ENCODE measurements at places on chromosomes 4 and X.

DNA sequence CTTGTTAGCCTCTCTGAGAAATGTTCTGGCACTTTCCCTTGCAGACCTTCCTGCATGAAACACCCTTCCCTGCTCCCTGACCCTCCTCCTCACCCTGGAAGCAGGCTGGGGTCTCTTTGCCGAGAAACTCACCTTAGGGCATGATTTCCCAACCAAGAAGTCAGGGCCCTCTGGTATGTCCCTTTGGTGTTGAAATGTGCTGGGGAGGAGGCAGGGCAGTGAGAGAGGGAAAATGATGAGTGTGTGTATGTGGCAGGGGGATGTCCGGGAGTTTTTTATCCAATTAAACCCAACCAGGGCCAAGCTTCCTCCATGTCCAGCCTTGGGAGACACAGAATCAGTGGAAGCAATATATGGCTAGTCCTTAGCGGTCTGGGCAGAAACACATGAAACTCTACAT lies 5.1 kb downstream of the ELF4 start:
- DNase-seq: no peak

GRCh38 chr4:101555341-101555880 lies 208.1 kb upstream of the PPP3CA start:
- no peak for DNase-seq

GRCh38 chr4:139587446-139587845 lies 31.4 kb upstream of the SETD7 start:
- DNase-seq: no peak

DNA sequence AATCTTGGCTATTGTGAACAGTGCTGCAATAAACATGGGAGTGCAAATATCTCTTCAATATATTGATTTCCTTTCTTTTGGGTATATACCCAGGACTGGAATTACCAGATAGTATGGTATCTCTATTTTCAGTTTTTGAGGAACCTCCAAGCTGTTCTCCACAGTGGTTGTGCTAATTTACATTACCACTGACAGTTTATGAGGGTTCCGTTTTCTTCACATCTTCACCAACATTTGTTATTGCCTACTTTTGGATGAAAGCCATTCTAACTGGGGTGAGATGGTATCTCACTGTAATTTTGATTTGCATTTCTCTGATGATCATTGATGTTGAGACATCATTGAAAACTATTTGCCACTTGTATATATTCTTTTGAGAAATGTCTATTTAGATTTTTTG lies 79.6 kb upstream of the ZNF827 start:
- no peak for DNase-seq

- no peak for DNase-seq
These were observed 32.0 kb upstream of the MTMR8 start for GRCh38 chrX:64427281-64427680.

DNA sequence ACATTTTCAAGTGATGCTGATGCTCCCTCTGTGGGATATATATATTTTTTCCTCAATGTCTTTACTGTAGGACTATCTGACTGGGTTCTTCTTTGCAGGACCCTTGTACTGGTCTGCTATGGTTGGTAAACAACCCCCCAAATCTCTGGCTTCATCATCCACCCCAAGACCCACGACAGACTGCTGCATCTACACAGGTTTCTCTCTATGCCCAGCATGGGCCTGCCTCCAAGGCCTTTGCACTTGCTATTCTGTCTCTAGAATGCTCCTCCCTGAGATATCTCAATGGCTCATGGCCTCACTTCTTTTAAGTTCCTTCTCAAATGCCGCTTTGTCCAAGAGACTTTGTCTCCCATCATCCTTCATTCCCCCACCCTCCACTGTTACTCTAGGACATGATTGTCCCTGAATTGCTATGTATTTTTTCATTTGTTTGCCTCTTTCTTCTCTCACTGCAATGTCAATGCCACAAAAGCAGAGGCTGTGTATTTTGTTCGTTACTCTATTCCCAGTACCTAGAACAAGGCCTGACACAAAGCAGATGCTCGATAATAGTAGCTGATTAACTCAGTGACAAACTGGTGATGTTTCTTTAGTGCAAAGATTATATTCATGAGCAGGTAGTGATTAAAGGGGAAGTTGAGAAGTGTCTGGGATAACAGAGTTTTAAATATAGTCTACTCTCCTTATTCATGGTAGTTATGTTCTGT lies 6.6 kb downstream of the EVC start:
- DNase-seq: no peak

GRCh38 chrX:150162141-150162540 lies 201.0 kb upstream of the MAMLD1 start:
- no peak for DNase-seq

- no peak for DNase-seq
These were observed 1742.8 kb downstream of the PCDH7 start for GRCh38 chr4:32462944-32463343.

GRCh38 chr4:52483186-52483890 lies 175.8 kb downstream of the USP46 start:
- no peak for DNase-seq

DNA sequence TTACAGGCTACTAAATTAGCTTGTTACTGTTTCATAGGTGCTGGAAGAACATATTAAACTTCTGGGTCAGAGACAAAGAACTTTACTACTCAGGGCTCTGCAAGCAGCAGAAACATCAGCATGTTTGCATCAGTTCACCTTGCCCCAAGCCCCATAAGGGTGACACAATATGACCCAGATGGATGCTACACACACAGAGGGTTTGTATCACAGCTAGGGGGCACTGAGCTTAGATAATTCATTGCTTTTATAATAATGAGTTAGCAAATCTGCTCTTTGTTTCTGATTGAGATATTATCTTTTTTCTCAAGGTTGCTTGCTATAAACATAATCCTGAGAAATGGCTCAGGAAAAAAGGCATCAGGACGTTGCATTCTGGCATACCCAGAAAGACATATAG lies 4.8 kb upstream of the SYNPO2 start:
- DNase-seq: no peak

DNA sequence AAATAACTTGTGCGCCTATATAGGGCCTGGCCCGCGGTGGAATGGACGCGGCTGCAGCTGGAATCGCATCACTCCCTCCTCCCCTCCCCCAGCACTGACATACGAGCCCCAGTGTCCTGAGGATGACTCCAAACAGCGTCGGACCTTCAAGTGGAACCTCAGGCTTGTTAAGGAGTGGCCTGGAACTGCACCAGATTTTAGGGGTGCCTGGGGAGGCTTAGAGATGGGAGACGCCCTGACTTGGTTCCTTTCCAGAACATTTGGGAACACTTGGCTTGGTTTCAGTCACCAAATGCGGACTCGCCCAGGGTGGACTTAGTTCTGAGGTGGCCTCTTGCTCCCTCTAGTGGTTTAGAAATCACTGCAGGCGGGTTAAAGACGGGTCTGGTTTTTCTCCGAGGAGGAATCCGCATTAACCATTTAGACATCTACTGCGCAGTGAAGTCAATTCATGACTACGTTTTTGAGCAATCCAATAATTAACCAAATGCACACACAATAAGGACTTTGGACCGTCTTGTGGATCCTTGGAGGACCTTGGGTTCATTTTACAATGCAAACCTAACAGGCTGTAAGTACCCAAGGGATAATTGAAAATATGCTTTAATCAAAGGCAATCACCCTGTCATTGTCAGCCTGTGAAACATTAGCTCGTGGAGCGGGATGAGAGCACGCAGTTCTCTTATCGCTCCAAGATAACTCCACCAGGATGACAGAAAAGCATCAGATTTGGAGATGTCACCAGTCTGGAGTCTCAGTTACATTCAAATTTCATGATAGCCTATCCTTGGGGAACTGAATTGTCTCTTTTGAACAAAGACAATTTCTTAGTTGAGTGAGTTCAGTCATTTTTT lies 11.2 kb upstream of the PDGFRA start:
- peak; percentile 57 for DNase-seq

DNA sequence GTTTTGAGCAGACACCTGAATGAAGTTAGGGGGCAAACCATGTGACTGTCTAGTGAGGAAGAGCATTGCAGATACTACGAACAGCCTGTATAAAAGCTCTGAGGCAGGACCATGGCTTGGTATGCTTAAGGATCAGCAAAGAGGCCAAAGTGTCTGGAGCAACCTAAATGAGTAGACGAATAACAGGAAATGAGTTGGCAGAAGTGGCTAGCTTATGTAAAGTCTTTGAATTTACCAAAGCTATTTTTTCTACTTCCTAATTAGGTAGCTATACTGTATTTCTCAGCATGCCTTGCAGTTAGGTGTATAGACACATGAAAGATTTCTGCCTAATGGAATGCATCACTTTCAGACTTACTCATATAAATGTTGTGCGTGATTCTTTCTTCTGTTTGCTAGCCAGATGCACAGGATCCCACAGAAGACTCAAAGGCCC lies 9.3 kb upstream of the GPRIN3 start:
- DNase-seq: peak; percentile 36

DNA sequence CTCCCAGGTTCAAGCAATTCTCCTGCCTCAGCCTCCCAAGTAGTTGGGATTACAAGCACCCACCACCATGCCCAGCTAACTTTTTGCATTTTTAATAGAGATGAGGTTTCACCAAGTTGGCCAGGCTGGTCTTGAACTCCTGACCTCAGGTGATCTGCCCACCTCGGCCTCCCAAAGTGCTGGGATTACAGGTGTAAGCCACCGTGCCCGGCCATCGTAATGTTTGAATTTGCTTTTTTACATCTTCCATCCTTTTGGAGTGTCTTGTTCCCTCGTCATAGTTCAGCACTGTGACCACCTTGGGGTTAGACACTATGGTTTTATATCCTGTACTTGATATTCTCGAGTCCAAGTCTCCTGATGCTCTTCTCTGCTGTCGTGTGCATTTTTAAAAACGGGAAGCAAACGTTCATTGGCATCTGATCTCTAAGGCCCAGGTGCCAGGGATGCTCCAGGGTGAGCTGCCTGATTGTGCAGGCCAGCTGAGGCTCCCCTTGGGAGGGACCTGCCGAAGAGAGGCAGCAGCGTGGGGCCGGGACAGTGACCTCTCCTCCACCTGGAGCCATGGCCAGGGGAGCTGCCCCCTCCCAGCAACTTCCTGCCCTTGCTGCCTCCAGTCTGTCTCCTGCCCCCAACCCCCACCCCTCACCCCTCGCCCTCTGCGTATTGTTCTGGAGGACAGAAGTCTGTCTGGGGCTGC lies 16.7 kb downstream of the DGKQ start:
- DNase-seq: no peak

GRCh38 chrX:148422526-148422925 lies 77.9 kb upstream of the AFF2 start:
- DNase-seq: no peak

- DNase-seq: no peak
These were observed 16.4 kb downstream of the DMD start for GRCh38 chrX:33194876-33195433.

DNA sequence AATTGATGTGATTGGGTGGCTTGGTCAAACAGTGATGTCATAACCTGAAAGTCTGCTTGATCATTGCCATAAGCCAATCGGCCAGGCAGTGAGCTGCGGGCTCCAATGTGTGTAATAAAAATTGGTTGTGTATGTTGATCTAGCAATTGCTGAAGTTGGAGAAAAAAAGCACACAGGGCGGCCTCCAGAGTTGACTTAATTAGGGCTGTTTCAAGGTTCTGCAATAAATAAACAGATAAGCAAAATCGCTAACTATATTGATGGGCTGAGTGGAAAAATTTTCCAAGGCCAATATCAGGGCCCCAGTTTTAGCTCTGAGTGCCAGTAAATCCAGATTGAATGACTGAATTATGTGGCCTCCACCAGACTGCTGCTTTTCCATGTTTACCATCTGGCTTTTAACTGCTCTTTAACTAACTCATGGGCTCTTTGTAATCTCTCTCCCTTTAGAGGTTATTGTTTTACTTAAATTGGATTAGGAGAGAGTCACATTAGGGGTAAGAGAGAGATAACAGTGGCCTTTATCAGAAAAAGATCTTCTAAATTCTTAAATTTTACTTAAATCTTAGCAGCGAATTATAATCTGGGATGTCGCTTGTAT lies 160.6 kb upstream of the WDFY3 start:
- no peak for DNase-seq

DNA sequence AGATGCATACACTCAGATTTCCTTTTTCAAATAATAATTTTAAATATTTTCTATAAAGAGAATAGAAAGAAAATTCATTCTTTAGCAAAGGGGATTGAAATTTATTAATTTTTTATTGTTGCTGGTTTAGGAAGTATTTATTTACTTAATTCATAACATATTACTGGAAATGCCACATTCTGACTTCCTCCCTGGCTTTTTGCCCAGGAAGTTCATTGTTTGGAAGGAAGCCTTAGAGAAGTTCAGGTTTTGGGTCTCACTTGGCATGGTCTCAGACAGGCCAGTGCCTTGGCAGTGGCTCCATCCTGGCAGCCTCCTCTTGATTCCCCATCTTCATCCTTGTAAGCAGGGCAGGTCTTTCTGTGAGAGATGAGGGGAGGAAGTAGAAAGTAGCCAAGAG lies 50.5 kb downstream of the IL15 start:
- no peak for DNase-seq

GRCh38 chr4:4872314-4872903 lies 12.9 kb downstream of the MSX1 start:
- no peak for DNase-seq

GRCh38 chrX:39950018-39950688 lies 147.6 kb downstream of the BCOR start:
- DNase-seq: no peak

- no peak for DNase-seq
These were observed 151.4 kb upstream of the USP9X start for GRCh38 chrX:40933706-40934425.

DNA sequence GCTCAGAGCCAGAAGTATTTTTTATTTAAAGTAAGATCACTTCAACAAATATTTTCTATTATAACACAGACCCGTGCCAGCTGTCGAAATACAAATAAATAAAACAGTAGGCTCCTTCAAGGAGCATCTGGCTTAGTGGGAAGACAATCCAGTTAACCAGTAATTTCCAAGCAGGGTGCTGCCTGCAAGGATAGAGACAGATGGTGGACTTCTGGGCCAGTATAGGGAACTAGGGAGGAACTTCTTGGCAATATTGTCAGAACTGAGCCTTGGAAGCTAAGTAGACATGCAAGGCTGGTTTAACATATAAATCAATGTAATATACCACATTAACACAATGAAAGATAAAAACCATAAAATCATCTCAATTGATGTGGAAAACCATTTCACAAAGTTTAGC lies 17.0 kb upstream of the MTMR1 start:
- DNase-seq: no peak

- DNase-seq: peak; percentile 82
These were observed at the start of gene TSPAN5 for GRCh38 chr4:98658287-98659105. TSPAN5 (minus strand) TSS chr4:98658611.

DNA sequence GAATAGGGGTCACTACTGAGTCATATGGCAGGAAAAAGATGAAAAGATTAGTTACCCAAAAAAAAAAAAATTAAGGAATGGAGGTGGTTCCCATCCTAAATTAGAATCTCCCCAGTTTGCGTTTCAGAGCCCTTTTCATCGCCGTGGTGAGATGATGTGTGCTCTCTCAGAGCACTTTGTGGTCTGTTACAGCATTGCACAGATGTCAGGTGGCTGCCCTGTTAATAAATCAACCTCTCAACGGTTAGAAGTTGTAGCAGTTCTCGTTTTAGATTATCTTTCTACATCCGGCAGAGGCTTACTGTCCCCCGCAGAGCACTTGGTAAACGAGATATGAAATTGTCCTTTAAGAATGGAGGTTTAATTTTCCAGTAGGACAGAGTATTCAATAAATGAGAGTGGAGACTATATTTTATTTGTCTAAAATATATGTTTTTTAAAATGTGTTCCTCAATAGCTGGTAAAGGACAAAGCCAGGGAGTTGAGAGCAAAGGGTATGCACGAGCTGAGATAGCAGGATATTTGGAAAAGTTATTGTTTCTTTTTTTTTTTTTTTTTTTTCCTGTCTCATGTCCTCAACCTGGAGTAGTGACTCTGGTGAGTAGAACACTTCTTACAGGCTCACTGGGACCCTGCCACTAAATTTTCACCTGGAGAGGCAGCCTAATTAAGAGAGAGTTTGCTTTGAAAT lies 26.9 kb downstream of the AFF1 start:
- DNase-seq: no peak
